ENCODE measurements at places on chromosomes 7 and 10.

DNA sequence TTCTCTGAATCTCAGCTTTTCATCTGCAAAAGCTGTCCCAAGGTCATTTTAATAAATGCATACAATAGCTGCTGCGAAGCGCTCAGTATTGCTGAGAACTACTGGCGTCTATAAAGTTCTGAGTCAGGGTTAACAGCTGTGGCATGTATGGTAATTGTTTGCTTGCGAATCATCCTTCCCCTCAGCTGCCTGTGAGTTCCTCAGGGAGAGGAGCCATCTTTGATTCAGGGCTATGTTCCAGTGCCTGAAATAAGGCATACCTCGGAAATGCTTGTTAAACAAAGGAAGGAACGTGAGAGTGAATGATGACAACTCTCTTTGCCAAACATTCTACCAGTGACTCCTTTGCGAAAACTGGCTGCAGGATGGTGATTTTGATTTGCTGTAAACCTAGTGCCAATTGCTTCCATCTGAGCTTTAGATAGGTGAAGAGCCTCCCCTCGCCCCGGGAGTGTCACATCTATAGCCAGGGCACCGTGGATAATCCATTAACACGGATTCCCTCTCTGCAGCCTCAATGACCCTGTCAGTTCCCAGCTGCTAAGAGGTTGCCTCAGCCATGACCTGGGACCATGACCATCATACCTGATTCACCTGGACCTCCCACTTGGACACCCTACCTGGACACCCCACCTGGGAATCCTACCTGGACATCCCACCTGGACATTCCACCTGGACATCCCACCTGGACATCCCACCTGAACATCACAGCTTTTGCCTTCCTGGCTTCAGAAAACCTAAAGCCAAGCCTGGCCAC, 39.6 kb downstream of the GPRIN2 start:
- DNase-seq, result peak; percentile 96

DNA sequence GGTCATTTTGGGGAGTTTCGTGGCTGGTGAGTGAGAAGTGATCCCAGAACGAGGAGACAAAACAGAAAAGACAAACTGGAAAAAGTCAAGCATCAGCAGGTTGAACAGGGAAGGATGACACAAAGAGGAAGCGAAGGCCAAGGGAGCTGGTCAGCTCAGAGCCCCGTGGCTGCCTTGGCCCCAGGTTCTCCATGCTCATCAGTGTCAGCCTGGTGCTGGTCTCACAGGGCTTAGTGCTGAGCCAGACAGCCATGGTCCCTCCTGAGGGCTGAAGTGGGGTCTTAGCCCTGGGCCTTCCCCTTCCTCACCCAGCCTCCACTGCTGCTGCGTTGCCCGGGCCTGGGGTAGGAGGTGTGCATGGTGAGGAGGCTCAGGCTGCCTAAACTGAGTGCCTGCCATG, 183.6 kb downstream of the PFKFB3 start:
- no peak for DNase-seq

GRCh38 chr7:128437426-128438332, 18.0 kb upstream of the HILPDA start:
- DNase-seq, result no peak

DNA sequence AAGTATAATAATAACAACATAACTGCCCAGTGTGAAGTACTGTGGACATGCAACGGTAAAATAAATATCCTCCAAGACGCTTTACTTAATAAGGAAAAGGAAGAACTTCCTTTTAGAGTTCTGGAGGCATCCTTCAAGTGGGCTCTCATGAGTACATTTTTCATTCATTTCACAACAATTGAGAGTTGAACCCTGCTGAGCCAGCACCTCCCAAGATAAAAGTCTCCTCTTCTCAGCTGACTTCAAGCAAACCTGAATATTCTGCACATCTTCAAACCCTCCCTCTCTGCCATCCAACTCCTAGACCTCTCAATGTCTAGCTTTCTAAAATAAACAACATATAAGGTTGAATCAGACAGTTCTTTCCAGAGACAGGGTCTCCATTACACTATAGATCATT, 7.5 kb downstream of the CCDC71L start:
- no peak for DNase-seq

DNA sequence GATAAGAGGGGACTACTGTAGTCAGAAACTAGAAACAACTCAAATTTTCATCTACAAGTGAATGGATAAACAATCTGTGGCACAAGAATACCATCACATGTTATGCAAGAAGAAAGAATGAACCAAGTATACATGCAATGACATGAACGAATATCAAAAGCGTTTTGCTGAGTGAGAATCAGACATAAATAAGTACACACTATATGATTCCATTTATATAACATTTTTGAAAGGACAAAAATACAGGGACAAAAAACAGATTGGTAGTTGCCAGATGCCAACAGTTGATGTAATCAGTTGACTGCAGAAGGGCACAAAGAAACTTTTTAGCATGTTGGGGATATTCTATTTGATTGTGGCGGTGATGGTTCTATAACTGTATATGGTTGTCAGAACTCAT, 33.6 kb downstream of the CTNNA3 start:
- no peak for DNase-seq

DNA sequence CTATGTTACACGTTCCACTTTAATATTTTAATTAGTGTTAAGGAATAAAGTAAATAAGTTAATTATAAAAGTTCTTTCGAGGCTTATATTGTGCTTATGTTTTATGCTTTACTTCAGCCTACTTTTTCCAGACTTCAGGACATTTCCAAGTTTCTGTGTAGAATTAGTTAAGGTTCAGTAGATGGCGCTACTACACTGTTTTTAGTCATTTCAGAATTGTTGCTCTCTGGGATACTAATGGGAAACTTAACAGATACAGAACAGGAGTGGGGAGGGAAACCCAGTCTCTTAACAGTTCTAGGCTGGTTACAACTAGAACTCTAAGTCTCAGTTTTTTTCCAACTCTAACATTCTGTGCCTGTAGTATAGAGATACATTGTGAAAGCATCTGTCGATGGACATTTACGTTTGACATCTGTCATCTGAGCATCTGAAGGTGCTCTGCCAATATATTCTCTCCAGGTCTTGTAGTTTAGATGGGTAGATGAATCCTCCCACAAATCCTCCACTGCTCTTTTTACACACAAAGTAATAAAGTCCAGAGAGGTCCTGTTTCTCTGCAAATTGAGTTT, 56.8 kb upstream of the FAM171A1 start:
- DNase-seq, result no peak

GRCh38 chr7:71787513-71787912, 624.6 kb downstream of the CALN1 start:
- no peak for DNase-seq

- no peak for DNase-seq
Observed at GRCh38 chr10:125018576-125019143, 76.7 kb downstream of the ZRANB1 start.

GRCh38 chr7:909358-910329, 33.3 kb downstream of the GET4 start:
- DNase-seq, result peak; percentile 87

- DNase-seq, result no peak
Observed at GRCh38 chr10:30256084-30256483, 93.0 kb downstream of the MTPAP start.

DNA sequence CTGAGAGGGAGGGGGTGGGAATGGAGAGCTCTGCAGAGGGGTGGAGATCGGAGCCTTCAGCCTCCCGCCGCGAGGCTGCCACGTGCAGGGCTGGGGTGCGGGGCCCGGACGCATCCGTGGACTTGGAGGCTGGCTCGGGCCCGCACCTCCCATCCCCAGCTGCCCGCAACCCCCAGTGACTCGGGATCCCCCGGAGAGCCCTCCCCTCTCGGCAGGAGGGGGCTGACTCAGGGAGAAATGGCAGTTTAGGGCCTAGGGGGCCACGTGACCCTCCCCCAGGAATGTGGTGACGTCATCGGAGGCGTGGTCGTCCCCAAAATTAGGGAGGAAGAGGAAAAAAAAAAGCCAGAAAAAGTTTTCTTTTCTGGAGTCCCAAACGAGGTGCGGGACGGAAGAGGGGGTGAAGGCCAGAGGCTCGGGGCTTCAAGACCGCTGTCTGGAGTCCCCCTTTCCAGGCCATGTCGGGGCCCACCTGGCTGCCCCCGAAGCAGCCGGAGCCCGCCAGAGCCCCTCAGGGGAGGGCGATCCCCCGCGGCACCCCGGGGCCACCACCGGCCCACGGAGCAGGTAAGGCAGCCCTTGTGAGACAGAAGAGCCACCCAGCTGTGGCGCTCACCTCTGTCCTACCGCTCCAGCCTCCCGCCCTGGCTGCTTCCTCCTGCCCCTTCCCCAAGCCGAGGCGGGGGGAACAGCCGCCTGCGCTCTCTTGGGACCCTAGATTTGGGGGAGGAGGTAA, at the start of gene TRIP6:
TSS of gene TRIP6 (plus strand) at position 348 of the 736 bp plus-strand sequence. CDS start at position 459, 111 bp downstream.
- DNase-seq, result peak; percentile 97

DNA sequence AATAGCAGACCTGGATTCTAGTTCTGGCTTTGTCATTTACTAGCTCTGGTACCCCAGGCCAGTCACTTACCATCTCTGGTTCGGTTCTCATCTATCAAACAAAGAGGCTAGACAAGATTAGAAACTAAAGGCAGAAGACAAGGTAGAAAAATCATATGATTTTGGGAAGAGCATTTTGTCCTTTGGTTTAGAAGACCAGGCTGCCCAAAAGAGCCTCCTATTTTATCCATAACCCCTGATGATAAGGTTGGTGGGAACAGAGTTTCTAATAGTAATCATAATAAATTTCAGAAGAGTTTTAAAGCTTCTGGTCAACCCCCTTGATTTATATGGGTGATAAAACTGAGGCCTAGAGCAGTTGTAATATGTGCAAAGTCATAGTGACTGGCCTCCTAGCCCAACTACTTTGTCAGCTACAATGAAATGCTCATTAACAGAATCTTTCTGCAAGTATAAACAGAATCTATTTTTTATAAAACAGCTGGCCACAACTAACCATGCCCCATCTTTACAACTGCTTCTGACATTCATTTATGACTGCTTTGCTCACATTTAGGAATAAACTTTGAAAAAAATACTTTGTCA, 23.4 kb downstream of the COX15 start:
- DNase-seq, result no peak

DNA sequence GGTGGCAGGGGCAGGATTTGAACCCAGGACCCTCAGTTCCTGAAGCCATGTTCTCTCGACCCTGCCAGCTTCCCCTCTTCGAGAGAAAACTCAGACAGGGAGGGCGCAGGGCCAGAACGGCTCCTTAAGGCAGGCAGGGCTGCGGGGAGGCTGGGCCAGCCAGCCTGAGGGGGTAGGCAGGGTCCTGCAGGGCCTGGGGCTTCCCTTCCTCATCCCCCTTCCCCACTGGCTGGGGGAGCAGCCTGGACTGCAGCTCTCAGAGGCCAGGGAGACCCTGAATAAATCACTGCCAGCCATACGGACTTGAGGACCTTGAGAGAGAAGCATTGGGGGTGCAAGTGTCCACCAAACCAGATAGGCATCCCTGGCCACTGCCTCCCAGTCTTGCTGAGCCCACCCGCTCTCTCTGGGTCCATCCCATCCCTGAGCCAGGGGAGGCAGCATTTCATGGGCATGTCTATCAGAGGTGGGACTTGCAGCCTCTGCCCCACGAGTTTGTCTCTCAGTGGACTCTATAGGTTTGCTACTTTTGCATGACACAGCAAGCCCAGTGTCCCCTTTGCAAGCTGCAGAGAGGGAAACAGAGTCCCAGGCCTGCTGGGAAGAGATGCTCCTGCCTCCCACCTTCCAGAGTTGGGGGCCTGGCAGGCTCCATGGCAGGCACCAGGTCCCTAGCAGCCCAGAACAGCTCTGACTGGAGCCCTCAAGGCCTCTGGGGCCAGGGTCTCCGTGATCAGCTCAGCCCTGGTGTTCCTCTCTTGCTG, 70.9 kb downstream of the MYL10 start:
- no peak for DNase-seq

DNA sequence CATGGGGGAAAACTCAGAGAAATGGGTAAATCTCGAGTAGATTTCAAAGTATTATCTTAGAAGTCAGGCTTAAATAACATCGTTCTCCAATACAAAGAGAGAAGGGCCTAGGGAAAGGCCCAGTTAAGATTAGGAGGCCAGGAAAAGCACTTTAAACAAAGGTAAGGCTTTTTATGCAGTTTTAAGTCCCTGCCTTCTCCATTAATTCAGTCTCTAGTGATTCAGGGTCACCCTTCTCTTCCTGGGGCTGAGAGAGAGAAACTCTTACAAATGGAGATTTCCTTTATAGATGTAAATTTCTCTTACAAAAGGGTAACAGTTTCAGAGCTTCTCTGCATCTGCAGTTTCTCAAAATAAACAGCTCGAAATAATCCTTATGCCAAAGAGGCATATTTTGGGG, 179.3 kb downstream of the HECW1 start:
- DNase-seq, result no peak

DNA sequence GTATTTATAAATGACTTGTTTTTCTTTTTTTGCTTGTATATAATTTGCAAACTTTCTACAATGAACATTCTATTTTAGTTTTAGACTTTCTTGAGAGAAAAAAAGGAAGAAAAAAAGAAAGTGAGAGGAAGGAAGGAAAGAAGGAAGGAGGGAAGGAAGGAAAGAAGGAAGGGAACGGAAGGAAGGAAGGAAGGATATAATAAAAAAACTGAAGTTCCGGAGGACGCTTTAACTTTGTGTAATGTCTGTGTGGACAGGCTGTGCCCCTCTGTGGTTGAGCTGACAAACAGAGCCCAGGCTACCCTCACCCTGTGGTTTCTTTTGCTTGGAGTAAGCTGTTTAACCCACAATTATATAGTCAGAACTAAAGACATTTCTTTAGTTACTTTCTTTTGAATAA, 108.7 kb downstream of the SEMA3D start:
- DNase-seq, result no peak

DNA sequence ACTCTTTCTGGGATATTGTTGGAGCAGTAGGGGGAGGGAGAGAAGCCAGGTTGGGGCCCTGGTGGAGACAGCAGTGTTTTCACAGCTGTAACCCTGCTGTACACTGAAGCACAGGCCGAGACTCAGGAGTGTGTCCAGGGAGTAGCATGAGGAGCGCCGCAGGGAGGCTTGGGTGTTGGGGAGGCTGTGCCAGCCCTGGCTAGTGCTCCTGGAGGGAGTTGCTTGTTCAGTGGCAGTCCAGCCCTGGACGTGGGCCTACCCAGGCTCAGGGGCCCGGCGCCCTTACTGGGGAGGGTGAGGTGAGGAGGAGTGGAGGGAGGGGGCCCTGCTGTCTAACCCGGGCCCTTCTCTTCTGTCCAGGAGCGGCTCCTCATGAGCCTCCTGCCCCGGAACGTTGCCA, 35.9 kb downstream of the ADCY1 start:
- DNase-seq, result no peak

- no peak for DNase-seq
Observed at GRCh38 chr7:129557686-129558481, 53.6 kb upstream of the NRF1 start.

- DNase-seq, result no peak
Observed at GRCh38 chr10:62534031-62534430, 159.9 kb downstream of the ZNF365 start.
